ENCODE measurements at places on chromosomes 4 and X. TPM values are rescaled to one million over a fixed set of nuclear protein-coding genes. Genes with fewer than 3 reads are reported as not detected.

Gene SH3RF1
- 34.1 TPM for total RNA-seq

Gene CCKAR
- not detected for total RNA-seq

GRCh38 chrX:53279296-53280237, 1.8 kb downstream of the IQSEC2 start:
- no peak overlapping the region for H3K4me3 ChIP-seq
- peaks cover 24% of the 10 kb centered on the region for H3K4me1 ChIP-seq
- H3K27ac ChIP-seq, result no peak overlapping the region

DNA sequence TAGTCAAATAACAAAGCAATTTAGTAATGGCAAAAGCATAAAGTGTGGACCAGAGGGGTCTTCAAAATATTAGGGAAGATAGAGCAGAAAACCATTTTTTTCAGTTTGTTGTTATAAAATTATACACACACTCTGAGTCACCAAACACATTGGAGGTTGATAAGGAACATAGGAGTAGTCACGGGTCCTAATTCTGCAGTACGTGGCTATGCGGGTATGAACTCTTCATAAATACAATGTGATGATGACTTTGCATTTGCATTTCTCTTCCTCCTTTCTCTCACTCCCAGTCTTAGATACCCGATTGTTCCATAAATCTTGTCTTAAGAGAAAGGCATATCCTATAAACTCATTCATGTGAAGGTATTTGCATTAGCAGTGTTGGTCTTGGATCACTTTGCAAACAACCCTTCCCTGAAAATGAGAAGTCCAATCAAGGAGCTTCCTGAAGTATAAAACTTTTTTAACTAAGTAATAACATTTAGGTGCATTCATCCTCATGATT, 223.6 kb downstream of the PALLD start:
- peaks cover 44% of the 10 kb centered on the region for H3K4me1 ChIP-seq
- no peak overlapping the region for H3K27ac ChIP-seq
- no peak for DNase-seq
- no peaks in the 10 kb centered on the region for H3K27me3 ChIP-seq
- no peaks in the 10 kb centered on the region for H3K36me3 ChIP-seq

Measured in thyroid gland (tissue), 4 donors.